Thymus (tissue), 14 donors: ENCODE measurements at places on chromosomes 4 and X.
A peak's percentile ranks its signal among the peaks of the same experiment; 100 is the strongest.

- DNase-seq = no peak
These were observed 561.1 kb upstream of the SMIM31 start for GRCh38 chr4:164192844-164193243.

DNA sequence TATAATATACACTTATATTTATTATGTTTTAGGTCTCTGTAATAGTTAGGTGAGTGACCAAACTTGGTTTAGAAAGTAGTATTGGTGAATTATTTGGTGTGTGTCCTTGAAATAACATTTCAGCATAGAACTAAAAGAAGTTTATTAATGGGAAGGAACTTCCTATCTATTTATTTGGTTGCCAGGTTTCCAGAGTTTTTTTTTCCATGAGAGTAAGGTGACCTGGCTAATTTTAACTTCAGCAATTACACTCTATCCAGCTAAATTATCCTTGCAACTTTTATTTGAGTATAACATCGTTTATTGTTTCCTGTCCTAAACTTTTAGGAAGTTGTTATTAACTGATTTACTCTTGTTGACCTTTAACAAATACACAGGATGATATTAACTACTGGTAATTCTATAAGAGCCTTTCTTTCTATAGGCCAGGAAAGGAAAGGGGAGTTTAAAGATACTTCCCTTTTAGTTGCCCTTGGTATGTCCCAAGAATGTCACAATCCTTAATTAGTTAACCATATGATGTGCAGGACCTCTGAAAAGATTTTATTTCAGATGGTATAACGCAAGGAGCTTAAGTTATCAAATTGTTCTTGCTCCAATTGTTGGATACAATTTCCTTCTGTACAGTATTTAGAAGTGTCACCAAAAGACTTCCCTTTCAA, 18.9 kb downstream of the PRDM8 start:
- DNase-seq = no peak

DNA sequence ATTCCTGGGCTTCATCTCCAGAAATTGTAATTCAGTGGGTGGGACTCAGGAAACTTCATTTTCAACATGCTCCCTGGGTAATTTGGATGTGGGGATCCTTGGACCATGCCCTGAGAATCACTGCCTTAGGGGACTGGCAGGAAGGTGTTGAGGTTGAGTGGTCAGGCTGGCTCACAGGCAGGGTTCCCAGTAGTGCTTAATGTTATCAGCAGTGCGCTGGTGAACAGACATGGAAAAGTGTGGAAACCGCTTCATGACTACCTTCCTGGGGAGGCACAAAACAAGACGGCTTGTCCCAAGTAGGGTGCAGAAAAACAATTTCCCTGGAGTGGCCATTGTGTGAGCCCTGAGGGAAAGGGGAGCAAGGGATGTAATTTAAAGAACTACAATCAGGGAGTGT, 31.4 kb downstream of the SUPT20HL1 start:
- DNase-seq = no peak

DNA sequence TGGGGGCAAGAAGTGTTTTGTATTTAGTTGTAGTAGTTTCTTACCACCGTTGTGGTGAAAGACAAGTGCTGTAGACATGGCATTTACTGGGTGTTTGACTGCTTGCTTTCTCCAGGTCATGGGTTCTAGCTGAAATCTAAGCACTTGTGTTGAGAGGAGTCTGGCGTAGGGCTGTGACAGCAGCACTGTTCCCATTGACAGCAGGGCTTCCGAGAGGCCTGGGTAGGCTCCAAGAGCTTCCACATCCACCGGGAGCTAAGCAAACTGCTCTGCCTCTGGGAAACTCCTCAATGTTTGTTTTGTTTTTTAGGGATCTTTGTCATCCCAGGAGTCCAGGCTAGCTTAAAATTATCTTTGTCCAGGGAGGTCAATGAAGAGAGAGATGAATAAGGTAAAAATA, 44.3 kb downstream of the BMPR1B start:
- DNase-seq = no peak

DNA sequence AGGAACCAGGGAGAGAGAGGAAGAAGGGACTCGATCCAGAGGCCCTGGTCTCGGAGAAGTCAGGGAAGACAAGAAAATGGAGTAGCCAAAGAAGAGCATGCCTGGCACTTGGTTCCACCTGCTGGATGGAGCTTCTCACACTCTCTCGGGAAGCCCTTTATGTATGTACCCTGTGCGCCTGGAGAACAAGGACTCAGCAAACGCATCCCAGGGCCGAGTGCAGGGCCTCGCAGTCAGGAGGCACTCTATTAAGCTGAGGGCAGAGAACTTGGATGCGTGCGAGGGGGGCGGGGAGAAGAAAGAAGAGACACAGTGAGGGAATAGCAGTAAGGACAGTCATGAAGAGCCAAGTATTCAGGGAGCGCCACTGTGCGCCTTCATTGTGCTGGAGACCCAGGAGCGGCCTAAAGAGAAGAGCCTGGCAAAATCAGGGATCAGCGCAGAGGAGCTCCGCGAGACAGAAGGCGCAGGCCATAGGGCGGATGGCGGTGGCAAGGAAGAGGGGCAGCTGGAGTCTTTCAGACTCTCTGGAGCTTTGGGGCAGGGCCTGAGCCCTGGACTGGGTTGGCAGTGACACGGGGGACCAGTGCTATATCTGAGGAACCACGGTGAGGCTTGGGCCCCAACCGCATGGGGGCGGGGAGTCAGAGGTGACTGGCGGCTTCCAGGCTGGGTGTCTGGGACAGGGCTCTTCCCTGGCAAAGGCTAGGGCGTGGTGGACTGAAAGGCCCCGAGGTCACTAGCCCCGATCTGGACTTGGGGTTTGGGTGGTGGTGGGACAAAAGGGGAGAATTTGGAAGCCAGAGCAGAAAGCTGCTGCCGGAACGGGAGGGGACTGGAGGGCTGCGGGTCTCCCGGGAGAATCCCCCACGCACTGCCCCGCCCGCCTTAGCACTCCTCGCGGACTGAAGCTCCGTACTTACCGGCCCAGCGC, 1.9 kb upstream of the SEPTIN6 start:
- DNase-seq = no peak

DNA sequence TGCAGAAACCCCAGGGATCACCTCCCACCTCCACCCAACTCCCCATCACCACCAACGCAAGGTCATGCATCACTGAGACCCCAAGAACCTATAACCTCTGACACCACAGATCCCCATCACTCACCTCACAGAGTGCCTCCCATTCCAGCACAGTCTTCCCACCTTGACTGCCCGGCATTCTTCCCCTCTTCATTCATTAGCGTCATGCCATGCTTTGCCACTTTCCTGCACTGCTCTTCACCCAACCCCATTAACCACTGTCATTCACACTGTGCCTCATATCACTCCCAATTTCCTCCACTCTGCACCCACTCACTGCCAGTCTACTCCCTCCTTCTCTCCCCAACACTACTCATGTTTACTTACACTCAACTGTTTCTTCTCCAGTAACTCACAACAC, 30.6 kb downstream of the ZNF182 start:
- DNase-seq = no peak

DNA sequence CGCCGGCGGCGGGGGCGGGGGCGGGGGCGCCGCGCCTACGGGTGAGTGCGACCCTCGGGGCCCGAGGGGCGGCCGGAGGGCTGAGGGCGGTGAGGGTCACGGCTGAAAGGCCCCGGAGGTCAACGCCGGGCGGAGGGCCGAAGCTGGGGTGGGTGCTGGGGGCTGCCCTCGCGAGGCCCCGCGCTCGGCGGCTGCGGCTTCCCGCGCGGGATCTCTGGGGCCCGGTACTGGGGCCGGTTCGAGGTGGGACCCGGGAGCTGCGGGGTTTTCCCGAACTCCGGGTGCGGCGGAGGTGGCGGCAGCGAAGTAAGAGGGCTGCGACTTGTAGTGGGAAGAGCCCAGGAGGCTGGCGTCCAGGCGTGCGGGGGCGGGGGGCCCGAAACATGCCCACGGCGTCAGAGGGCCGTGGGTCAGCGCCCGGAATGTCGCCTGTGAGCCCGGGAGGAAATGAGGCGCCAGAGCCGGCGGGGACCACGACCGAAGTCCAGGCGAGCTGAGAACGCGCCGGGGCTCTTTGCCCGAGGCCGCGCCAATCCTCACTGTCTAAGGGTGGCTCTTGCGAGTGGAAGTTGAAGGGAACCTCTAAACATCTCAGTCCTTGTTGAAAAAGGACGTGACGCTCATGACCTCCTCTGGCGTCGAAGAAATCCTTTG, 407 bp downstream of the IL13RA1 start:
- DNase-seq = no peak

DNA sequence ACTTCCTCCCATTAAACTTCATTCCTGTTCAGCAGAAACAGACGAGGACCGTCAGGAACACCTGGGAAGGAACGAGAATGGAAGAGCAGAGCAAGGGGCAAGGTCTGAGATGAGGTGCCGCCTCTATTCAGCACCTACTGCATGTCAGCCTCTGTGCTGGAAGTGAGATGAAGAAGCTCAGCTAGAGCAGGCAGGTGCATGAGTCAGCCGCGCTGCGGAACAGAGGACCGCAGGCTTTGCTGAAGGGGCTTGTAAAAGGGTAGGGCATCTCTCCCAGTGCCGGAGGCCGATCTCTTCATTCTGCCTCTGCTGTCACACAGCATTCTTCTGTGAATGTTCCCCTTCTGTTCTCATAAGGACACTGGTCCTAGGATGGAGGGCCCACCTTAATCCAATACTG, 6.1 kb upstream of the ABLIM2 start:
- no peak for DNase-seq

DNA sequence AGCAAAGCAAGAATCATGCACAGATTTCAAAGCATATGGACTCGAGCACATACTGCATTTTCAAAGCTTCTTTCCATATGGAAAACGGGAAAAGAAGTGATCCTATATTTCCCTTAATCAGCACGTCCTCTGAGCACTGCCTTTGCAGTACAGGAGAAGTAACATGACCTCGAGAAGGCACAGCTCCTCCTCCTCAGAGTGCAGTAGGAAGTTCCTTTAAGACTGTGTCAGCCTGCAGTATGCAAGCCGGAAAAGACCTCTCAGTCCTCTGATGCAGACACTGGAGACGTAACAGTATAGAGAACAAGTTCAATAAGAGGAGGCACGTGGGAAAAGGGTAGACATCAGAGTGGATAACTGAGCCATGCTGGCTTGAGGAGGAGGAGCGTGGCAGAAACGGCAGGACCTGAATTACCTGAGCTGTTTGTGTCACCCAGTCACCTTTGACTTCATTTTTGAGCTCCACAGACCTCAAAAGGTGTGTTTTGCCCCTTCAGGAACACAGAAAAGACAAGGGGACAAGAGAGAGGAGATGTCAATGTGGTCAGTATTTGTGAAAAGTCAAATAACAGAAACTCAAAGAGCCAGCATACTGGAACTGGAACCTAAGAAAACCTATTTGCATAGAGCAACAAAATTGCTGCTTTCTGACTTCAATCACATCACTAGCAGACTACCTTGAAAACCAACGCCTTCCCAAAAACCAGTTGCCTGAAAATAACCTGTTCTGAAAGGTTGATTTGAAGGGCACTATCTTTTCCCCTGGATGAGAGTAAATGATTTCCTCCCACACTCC, 20.8 kb downstream of the IRF2 start:
- DNase-seq = peak; percentile 39

DNA sequence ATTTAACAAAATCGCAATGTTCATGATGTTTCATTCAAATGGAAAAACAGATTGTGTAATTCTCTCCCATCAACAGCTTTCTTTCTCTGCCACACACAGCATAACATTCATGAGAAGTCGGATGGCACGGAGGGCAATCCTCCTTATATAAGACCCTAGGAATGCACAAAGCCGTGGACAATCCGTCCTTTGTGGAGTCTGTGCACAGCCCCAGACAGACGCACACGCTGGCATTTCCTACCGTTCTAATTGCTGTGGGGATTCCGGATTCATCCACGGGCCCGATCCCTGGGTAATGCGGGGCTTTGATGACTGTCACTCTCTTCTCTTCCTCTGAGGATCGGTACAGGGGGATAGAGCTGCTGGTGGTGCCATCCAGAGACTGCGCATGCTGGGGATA, 121.9 kb upstream of the PDLIM3 start:
- no peak for DNase-seq

DNA sequence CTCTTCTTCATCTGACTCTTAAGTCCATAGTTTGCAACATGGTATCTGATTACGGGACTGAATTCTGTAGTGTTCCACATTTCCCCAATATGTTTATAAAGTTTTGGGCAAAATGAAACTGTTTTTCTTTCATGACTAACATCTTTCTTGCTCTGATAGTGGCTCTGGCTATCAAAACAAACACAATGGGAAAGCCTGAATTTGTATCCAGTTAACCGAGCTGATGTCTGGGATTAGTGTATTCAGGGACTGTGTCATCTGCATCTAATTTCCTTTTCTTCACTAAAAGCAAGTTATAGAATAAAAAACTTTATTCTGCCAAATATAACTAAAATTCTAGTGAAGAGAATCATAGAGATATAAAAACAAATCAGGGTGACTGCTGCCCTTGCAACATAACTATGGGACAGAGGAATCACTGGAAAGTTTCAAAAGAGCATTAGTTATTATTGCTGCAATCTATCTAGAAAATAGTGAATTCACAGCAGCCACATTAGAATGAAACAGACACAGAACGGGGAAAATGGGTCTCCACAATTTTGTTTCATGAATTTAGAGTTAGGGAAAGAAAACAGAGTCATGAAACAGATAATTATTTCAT, 61.3 kb downstream of the ANTXR2 start:
- no peak for DNase-seq

DNA sequence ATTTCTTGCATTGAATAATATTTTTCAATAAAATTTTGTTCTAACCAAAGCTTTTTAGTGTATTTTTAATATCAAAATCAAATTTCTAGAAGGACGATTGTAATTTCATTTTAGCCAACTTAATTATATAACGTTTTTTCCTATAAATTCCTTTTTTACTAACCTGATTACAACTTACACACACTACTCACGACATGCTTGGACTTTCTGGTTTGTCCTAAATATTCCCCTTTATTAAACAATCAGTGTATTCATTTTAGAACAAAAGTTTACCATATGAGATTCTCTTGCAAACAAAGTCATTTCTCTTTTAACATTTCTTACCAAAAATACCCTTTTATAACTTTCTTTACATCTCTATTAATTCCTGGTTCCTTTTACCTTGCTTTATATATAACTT, 173.7 kb downstream of the PWWP3B start:
- no peak for DNase-seq

DNA sequence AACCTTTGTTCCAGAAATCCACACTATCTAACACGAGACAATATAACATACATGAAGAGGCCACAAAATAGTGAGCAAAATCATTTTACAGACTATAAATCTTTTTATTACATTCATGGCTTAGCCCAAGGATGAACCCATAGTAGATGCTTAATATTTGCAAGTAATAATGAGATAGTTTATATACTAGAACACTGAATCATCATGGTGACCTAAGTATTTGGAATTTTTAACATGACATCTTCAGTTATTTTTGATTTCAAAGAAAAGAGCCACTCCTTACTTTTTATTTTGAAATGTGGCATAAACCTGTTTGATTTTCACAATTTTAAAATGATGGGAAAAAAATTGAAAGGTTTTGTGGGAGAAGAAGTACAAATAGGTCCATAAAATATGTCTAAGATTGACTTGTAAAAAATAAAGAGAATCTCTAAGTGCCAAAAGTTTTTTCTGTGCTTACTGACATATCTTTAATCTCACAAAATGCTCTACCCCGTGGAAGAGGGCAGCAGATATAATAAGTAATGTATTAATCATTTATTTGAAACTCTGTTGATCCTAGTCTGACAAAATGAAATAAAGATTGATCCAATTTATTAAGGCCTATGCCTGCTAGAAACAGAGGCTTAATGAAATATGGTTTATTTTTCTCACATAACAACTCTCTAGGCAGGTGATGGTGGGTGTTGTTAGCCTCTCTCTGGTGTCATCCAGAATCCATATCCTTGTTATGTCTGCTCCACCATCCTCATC, 224.5 kb upstream of the CENPE start:
- no peak for DNase-seq
